Activated CD4-positive, alpha-beta T cell treated with anti-CD3 and anti-CD28 coated beads, Interleukin-2, amount 10 ng/mL, durations not matched to agents 24 days and 14 days (primary cell): ENCODE measurements at places on chromosomes 6 and 20. TPM values are rescaled to one million over a fixed set of nuclear protein-coding genes. Genes with fewer than 3 reads are reported as not detected.

DNA sequence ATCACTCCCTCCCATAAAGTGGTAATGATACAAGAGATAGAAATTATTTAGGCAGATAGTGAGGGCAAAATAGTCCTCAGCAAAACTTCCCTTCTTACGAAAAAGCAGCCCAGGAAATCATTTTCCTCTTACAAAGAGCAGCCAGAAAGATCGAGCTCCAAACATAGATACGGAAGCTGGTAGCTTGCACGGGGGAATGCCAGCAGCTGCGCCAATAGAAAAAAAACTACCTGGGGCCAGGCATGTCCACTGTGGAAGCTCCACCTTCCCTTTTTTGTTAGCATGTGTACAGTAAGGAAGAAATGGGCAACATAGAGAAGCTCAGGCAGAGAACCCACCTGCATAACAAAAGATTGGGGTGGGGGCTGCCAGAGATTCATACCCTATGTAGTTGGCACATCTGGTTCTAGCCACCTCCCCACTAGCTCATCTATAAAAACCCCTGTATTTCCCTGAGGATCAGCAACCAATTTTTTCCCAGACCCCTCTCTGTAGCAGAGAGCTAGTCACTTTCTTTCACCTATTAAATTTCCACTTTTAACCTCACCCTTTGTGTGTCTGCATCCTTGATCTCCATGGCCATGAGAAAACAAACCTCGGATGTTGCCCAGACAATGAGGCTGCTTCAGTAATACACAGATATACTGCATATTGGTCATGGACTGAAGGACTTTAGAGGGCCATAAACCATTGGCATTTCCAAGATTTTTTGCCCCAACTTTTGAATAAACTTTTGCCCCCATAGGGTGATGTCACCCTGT, 52.1 kb downstream of the SOD2 start:
- DNase-seq, result no peak

GRCh38 chr6:40490508-40490907, 96.7 kb downstream of the LRFN2 start:
- DNase-seq, result no peak

- DNase-seq, result peak; percentile 36
Observed at GRCh38 chr6:156747715-156748114, 29.5 kb upstream of the ARID1B start.

DNA sequence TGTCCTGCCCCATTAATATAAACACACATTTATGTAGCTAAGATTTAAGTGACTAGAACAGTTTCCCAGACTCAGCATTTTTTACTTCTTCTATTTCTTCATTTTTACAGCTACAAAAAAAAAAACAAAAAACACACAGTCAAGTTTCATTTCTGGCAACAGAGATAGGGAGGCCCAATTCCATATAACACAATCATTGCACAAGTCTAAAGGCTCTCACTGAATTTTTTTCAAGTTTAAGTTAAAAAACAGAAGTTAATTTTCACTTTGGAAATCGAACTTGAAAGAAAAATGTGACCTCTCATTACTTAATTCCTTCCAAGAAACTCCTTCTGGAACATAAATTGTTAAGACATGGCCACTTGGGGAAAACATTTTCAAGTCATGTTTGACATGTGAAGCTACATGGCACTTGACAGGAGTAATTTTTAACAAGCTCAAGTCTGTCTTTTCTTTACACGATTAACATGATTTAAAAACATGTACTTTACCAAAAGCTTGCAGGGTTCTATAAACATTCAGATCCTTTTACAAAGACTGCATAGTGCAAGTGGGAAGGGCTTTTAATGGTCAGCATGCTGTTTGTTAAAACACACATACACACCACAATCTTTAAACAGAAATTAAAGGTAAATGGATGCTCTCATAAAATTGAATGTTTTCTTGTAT, 100.1 kb upstream of the CCDC28A start:
- no peak for DNase-seq

DNA sequence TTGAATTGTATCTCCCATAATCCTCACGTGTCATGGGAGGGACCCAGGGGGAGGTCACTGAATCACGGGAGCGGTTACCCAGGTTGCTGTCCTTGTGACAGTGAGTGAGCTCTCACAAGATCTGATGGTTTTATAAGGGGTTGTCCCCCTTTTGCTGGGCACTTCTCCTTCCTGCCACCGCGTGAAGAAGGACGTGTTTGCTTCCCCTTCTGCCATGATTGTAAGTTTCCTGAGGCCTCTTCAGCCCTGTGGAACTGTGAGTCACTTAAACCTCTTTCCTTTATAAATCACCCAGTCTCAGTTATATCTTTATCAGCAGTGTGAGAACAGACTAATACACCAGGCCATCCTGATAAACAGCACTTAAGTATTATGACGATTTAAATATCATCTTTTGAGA, 9.0 kb upstream of the MRGBP start:
- no peak for DNase-seq

- no peak for DNase-seq
Observed at GRCh38 chr20:48649868-48650267, 177.9 kb downstream of the PREX1 start.

- peak; percentile 94 for DNase-seq
Observed at GRCh38 chr6:160462551-160463109, 114.5 kb downstream of the SLC22A3 start.

- DNase-seq, result peak; percentile 86
Observed at GRCh38 chr20:62824476-62825332, 7.9 kb downstream of the COL9A3 start.

GRCh38 chr6:147322299-147323162, 118.3 kb downstream of the STXBP5 start:
- DNase-seq, result peak; percentile 78

- no peak for DNase-seq
Observed at GRCh38 chr6:48553467-48554189, 442.6 kb upstream of the PTCHD4 start.

GRCh38 chr20:19392344-19393130, 180.1 kb downstream of the SLC24A3 start:
- peak; percentile 11 for DNase-seq

- DNase-seq, result no peak
Observed at GRCh38 chr20:32560989-32561830, 23.9 kb downstream of the NOL4L start.

DNA sequence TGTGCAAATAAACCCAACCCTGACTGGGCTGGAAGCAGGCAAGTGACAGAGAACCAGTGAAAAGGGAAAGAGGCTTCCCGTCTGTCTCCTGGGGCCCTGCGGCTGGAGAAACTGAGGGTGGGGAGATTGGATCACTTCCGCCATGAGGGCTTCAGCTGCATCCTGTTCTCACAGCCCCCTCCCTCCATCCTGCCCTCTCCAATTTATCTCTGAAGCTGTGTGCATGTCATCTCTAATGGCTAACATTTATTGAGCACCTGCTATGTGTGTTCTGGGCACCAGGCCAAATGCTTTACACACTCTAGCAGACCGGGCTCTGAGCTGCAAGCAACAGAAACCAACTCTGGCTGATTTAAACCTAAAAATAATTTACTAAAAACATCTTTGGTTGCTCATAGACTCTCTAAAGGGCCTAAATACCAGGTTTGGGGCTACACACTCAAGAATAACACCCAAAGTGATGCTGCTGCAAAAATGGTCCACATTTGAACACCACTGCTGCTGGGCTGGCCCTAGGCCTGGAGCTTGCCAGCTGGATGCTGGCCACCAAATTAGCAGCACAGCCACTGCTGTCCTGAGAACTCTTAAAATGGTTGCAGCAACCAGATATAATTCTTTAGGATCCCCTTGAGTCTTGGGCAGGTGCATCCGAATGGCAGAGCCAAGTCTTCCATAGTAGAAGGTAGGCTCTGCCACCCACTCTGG, 123.6 kb upstream of the LRFN2 start:
- DNase-seq, result no peak

DNA sequence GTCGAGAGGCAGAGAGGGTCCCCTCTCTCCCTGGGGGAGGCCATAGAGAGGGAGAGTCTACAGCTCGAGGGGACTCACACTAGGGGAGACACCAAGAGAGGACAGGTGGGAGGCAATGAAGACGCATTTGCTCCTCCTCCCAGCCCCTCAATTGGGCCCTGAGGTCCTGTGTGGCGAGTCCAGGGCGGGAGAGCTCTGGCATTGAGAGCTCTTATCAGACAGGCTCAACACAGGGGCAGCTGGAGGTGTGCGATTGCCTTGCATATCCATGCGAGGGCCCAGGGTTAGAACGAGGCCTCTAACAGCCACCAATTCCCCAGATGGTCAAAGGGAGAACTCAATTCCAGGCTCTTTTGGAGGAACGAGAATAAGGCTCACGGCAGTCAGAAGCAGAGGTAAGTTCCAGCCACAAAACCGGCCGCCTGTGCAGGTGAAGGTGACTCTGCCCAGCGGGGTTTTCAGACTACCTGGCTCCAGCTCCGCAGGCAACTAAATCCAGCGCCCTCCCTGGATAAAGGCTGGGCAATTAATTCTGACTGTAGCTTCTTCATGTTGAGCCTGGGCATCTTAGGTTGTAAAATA, 94.0 kb upstream of the MPC1 start:
- no peak for DNase-seq

DNA sequence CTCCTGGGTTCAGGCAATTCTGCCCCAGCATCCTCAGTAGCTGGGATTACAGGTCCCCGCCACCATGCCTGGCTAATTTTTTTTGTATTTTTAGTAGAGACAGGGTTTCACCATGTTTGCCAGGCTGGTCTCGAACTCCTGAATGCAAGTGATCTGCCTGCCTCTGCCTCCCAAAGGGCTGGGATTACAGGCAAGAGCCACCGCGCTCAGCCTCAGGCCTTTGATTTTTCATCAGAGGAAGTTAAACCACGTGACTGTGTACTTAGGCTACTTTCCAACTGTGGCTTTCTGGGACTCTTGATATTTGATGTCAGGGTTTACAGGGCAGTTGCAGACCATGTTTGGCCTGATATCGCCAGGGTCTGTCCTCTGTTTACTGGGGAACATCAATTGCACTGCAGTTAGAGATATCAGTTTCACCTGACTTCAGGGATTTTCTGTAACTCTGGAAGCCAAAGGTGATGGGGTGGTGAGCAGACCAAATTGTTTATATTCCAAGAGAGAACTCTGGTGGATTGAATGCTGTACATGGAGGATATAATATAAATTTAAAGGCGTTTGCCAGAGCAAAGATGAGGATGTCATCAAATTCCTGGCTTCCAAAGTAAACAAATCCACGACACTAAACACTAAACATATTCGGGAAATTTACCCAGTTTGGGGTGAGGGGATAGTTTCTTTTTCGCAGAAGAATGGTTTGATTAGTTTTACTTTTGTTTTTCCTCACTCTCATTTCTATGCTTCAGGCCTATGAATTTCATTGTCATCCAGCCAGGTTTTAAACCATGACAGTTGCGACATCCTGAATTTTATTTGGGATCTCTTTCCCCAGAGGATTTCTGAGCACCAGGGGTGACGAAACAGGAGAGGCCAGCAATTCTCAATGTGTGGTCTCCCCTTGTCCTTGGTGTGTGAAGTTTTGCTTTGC, 4.2 kb downstream of the PSMF1 start:
- DNase-seq, result peak; percentile 74

GRCh38 chr20:62738025-62738881, 29.6 kb downstream of the NTSR1 start:
- DNase-seq, result no peak

DNA sequence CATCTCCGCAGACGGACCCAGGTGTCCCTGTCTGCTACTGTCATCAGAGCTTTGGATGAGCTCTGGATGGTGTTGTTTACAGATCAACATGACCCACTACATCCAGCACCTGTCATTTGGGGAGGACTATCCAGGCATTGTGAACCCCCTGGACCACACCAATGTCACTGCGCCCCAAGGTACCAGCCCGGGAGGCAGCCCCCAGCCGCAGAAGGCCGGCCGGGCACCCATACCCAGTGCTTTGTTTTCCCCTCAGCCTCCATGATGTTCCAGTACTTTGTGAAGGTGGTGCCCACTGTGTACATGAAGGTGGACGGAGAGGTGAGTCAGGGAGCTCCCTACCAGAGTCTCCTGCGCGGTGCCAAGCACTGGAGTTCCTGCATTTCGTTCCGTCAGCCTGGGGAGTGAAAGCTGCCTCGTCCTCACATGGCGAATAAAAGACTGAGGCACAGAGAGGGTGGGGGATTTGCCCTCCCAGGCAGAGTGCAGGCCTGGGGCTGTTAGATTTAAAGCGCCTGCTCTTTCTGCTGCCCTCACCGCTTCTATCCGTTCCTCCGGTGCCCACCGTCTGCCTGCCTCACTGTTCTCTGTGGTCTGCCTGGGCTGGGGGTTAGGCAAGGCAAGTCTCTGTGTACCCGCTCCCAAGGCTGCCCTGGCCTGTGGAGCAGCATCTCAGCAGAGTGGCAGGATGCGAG, 14.2 kb downstream of the ERGIC3 start:
- no peak for DNase-seq

DNA sequence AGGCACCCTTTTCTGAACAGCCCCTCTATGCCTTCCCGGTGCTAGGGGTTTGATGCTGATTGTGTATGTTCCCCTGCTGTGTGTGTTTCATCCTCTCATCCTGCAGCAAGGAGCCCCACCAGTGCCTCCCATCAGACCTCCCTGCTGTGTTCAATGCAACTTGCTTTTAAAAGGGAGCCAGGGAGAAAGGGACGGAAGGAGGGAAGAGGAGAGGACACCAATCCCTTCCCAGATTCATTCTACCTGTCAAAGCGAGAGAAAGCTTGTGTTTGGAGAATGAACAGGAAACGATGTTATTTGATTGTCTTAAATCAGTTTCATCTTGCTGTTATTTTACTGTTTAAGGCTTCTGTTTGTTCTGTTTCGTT, 259.2 kb downstream of the ADGB start:
- DNase-seq, result no peak

DNA sequence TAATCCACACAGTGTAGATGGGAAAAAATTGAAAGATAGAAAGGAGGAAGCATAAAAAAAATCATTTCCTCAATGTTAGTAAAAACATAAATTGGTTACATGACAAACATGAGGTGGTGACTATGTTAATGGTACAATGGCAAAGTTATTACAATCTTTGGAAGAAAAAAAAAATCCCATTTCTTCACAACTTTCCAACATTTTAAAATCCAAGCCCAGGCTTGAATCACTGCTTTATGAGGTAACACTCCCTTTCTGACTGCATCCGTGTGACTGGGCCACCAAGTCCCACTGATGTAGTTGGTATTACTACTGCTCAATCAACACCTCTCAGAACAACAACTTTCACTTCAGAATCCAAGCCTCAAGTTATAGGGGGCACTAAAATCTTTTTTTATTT, 160.4 kb downstream of the BTBD9 start:
- no peak for DNase-seq

DNA sequence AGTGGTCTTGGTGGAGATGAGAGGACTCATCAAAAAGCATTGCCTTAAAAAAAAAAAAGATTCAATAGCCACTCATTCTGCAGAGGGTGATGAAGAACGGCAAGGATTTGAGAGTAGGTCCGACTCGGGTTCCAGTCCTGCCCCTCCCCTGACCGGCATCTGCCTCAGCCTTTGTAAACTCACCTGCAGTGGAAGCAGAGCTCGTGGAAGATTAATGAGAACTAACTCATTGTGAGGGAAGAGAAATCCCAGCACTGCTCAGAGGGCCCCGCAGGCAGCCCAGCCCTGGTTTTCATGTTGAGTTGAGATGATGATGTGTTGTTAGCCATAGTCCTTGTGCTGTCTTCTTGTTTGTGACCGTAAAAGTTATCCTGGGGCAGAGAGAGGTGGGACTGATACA, 59.4 kb downstream of the GCNT2 start:
- DNase-seq, result no peak

ZSCAN23 gene
- 1.2 and 2.8 TPM in 2 replicates for total RNA-seq

SPATA25 gene
- 0.47 and 1.8 TPM in 2 replicates for total RNA-seq

PGK2 gene
- not detected in 2 replicates for total RNA-seq

SDCBP2 gene
- total RNA-seq, result 2.0 and 3.0 TPM in 2 replicates

VWA7 gene
- total RNA-seq, result 3.0 and 3.2 TPM in 2 replicates

TPX2 gene
- 60.1 and 61.3 TPM in 2 replicates for total RNA-seq

OXT gene
- total RNA-seq, result 0.73 TPM in 1 of 2 replicates, not detected in the other

FABP7 gene
- total RNA-seq, result not detected in 2 replicates

KHDC1 gene
- total RNA-seq, result 5.1 and 5.2 TPM in 2 replicates

CABLES2 gene
- total RNA-seq, result 13.1 and 13.5 TPM in 2 replicates

DLL1 gene
- 0.17 TPM in 1 of 2 replicates, not detected in the other for total RNA-seq

XKR7 gene
- not detected in 2 replicates for total RNA-seq

SOX4 gene
- total RNA-seq, result 0.79 and 0.95 TPM in 2 replicates

MCHR2 gene
- not detected in 2 replicates for total RNA-seq
